Hematopoietic multipotent progenitor cell treated with erythropoietin and hydrocortisone succinate and interleukin-3 and kit ligand, for 6 days (in vitro differentiated cells): ENCODE measurements at places on chromosomes 12 and 14.

DNA sequence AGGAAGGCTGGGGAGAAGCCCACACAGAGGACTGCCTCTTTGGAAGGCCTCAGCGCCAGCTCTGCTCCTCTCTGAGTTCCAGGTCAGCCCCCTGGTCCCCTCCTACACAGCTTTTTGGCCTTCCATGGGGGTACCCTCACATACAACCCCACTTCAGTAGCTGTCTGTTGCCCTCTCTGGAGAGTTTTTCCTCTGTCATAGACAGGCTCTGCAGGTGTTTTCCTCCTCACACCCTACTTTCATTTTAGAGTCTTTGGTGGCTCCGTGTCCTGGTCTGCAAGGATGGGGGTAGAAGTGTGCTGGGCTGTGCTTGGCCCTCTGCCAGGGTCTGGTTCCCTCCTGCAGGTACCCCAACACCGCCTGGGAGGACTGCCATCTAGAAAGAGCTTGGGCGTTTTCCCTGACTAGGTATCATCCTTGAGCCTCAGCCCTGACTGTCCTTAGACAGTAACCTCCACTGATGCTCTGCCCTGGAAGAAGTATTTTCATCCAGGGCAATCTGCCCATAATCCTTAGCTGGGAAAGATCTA is 15.1 kb downstream of the ZDHHC22 start:
- DNase-seq, result no peak

DNA sequence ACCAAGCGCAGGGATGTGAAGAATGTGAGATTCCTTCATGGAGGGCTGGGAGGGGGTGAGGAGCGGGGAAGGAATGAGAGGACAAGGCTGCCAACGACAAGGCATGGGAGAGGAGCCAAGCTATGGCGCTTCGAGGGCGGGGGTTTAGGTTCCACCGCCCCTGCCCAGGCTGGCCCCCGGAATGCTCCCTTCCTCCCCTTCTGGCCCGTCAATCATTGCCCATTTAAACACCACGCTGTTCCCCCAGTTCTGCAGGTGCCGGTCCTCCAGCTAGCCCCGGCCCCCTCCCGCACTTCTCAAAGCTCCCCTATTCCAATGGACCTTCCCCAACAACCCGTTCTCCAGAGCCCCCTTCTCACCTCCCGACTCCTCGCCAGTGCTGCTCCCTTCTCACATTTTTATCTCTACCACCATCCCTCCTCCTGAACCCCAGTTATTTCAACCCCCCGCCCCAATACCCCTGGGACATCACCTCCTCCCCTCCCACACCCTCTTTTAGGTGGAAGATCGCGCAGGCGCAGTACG is 428 bp downstream of the RNF41 start:
- DNase-seq, result peak; percentile 58

- DNase-seq, result no peak
These were observed 86.3 kb upstream of the NRXN3 start for GRCh38 chr14:78083837-78084236.

DNA sequence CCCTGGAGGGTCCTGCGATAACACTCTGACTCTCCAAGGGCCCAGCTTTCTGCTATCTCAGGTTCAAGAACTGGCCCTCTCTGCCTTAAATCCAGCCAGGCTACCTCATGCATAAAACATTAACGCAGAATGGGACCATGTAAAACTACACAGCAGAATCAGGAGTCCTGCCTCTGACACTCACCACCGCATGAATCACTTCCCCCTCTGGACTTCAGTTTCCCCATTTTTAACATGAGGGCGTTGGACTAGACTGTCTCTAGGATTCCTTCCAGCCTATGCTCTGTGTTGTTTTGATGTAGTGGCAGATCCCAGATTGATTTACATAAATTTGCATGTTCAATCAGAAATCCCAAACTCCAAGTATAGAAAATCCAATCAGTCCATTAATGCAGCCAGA is 3.3 kb downstream of the NCKAP5L start:
- DNase-seq, result peak; percentile 44

- DNase-seq, result no peak
These were observed 256.6 kb downstream of the PRKD1 start for GRCh38 chr14:29671034-29671433.
